Suprapubic skin (tissue), 4 donors: ENCODE measurements at places on chromosomes 2 and 18. TPM values are rescaled to one million over a fixed set of nuclear protein-coding genes. Genes with fewer than 3 reads are reported as not detected.

Gene MARCHF4
- total RNA-seq = not detected

Gene CIB4
- not detected for total RNA-seq

Gene RGPD5
- 75.0 TPM for total RNA-seq

Gene TGFBRAP1
- total RNA-seq = 38.1 TPM

Gene LRRTM1
- total RNA-seq = not detected

GRCh38 chr2:109324861-109325260, 195.9 kb downstream of the SH3RF3 start:
- peaks cover 60% of the 10 kb centered on the region for H3K4me1 ChIP-seq
- DNase-seq = peak; percentile 88
- no peaks in the 10 kb centered on the region for H3K36me3 ChIP-seq

- H3K4me1 ChIP-seq = no peaks in the 10 kb centered on the region
- DNase-seq = no peak
- no peaks in the 10 kb centered on the region for H3K36me3 ChIP-seq
- H3K27ac ChIP-seq = no peak overlapping the region
- H3K27me3 ChIP-seq = no peaks in the 10 kb centered on the region
These were observed 1459.9 kb upstream of the CELF4 start for GRCh38 chr18:39025531-39025930.

GRCh38 chr2:7012141-7012764, 95.0 kb downstream of the RNF144A start:
- no peaks in the 10 kb centered on the region for H3K36me3 ChIP-seq
- H3K4me1 ChIP-seq = peaks cover 56% of the 10 kb centered on the region
- DNase-seq = no peak

DNA sequence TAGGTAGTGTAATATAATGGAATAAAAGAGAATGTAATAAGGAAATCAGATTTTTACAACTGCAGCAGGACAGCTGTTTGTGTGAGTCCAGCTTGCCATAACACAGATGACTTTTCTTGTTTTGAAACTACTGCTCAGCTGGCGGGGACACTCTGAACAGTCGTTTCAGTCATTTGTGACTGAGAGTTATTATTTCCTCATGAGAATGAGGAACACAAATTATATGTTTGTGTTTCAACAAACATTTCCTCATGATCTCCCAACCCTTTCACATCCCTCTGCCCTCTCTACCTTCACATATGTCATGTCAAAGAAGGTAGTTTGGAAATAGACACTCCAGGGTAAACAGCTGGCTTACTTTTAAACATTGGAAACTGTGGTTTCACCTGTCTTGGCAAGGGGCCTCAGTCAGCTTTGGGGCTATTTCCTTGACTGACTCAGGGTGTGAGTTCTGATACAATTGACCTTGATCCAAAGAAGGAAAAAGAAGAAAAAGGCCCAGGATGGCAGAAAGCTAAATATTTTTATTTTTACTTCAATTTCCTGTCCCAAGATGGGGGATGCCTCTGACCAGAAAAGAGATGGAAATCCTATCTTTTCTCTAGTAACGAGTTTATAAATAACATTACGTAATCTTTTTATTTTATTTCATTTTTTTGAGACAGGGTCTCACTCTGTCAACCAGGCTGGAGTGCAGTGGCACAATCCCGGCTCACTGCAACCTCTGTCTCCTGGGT, 593 bp downstream of the SP140L start:
- peaks cover 9% of the 10 kb centered on the region for H3K4me1 ChIP-seq
- DNase-seq = no peak
- peak overlapping the region; percentile 70 for H3K27ac ChIP-seq
- no peaks in the 10 kb centered on the region for H3K27me3 ChIP-seq
- no peaks in the 10 kb centered on the region for H3K36me3 ChIP-seq

DNA sequence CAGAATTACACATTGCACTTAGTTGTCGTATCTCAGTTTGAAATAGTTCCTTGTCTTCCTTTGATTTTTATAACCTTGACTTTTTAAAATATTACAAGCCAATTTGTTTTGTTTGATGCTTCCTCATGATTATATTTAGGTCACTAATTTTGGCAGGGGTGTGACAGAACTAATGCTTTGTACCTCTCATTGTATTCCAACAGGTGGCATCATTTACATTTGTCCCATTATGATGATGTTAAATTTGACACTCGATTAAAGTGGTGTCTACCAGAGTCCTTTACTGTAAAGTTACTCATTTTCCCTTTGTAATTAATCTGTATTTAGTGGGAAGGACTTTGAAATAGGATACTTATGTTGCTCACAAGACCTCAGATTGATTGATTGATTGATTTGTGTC, 21.5 kb upstream of the MFSD2B start:
- no peaks in the 10 kb centered on the region for H3K4me1 ChIP-seq
- no peak overlapping the region for H3K4me3 ChIP-seq
- H3K36me3 ChIP-seq = peaks cover 37% of the 10 kb centered on the region
- no peaks in the 10 kb centered on the region for H3K27me3 ChIP-seq
- H3K27ac ChIP-seq = no peak overlapping the region

- H3K4me1 ChIP-seq = peaks cover 20% of the 10 kb centered on the region
- no peaks in the 10 kb centered on the region for H3K27me3 ChIP-seq
- DNase-seq = peak; percentile 36
- no peak overlapping the region for H3K27ac ChIP-seq
- H3K36me3 ChIP-seq = no peaks in the 10 kb centered on the region
- no peak overlapping the region for H3K4me3 ChIP-seq
These were observed 111.4 kb downstream of the EIPR1 start for GRCh38 chr2:3265981-3266924.

DNA sequence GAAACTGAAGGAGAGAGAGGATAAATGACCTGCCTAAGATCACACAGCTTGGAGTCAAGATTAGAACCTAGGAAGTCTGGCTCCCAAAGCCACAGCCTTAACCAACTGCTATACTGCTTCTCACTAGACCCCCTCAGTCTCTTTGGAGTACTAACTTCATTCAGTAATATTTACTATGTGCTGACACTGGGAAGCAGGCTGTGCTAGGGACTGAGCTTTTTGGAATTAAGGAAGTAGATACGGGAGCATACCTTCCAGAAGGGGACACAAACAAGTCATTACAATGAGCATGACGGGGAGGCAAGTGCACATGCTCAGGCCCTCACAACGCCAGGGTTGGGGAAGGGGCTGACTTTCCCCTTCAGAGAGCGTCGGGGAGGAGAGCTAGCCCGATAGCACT, 97.7 kb downstream of the INO80D start:
- no peaks in the 10 kb centered on the region for H3K27me3 ChIP-seq
- no peak for DNase-seq
- H3K4me1 ChIP-seq = no peaks in the 10 kb centered on the region
- no peak overlapping the region for H3K27ac ChIP-seq
- H3K4me3 ChIP-seq = no peak overlapping the region
- peaks cover 16% of the 10 kb centered on the region for H3K36me3 ChIP-seq

DNA sequence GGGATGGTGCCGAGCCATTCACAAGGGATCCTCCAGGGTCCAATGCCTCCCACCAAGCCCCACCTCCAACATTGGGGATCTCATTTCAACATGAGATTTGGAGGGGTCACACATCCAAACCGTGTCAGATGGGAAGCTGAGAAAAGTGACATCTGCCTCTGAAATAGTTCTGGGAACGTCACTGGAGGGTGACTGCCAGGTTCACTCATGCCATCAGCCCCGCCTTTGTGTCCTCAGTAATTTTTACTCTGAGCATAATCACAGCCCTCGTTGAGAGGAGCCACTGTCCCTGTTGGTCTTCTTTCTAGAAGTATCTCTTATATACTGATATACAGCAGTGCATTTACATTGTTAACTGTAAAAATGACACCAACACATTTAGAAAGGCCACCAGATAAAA, 67.4 kb downstream of the KLHL29 start:
- no peaks in the 10 kb centered on the region for H3K36me3 ChIP-seq
- no peak for DNase-seq
- no peaks in the 10 kb centered on the region for H3K27me3 ChIP-seq
- no peaks in the 10 kb centered on the region for H3K4me1 ChIP-seq
- H3K27ac ChIP-seq = no peak overlapping the region
